ENCODE measurements at places on chromosomes 11 and 22.

DNA sequence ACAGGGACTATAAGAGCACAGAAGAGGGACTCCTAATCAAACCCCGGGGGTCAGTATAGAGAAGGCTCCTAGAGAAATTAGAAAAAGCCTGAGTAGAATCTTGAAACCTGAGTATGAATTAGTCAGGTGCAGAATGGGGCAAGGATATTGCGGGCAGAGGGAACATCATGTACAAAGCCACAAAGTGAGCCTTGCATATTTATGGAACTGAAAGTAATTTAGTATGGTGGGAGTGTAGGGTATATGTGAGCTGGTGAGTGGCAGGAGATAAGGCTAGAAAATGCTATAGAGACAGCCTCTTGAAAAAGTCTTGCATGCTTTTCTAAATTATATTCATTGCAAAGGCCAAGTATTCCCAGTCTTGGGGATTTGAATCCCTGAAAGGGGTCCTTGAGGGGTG is 93.7 kb downstream of the STIM1 start:
- no peak for DNase-seq

DNA sequence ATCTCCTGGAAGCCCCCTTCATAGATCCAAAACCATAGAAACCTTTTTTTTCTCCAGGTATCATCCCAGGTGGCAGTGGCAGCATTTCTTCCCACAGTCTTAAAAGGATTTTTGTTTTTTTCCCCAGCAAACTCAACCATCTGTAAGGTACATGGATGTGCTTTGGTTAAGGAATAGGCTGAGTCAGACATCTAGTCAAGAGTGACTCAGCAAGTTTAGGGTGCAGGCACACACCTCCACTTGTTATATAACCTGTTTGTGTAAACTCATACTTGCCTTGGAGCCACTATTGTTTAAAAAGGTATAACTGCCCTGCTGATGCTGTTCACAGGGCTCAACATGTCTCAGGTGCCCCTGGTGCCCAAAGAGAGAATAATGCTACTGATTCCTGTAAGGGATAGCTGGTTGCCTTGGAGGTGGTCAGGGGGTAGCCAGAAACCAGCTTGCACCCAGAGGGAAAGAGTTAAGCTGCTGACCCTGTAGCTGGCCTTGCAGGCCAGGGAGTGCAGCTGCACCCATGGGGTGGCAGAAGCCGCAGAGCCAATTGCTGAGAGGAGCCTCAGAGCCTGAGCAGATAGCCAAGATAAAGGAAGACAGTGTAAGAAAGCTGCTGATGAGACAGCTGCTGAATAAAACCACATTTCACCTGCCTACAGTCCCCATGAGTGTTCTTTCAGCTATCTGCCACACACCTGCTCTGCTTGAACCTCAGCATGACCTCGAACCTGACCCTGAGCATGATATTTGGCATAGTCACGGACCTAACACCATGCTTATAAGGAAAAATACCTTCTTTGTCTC is 1726.1 kb upstream of the RAG2 start:
- no peak for DNase-seq

DNA sequence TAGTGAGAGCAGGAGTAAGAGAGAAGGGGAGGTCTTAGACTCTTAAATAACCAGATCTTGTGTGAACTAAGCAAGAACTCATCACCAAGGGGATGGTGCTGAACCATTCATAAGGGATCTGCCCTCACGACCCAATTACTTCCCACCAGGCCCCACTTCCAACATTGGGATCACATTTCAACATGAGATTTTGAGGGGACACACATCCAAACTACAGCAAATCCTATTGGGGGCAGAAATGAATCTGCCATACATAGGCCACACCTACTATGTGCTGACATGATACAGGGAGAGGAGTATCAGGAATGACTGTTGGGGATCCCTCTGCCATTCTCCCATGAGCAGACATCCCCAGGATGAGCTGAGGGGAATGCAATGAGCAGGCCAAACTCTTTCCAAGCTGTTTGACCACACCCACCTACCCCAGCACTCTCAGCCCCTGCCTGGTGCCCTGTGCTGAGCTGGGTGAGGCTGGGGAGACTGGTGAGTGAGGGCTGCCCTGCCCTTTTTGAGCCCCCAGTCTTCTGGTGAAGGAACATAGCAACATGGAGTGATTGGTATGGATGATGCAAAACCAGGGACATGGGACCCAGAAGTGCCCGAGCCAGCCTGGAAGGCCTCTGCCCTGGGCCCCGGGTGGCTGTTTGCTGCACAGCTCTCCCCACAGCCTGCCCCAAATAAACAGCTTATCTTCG is 1.2 kb upstream of the GTSE1 start:
- DNase-seq: no peak

- no peak for DNase-seq
Measured at GRCh38 chr11:9081153-9081552, 10.2 kb downstream of the SCUBE2 start.

GRCh38 chr22:48874956-48875355 is 952.7 kb downstream of the BRD1 start:
- DNase-seq: no peak

GRCh38 chr11:2413742-2414579 is 13.4 kb downstream of the TSSC4 start:
- no peak for DNase-seq

GRCh38 chr11:131724436-131724975 is 354.1 kb downstream of the NTM start:
- no peak for DNase-seq
